Activated CD4-positive, alpha-beta memory T cell treated with anti-CD3 and anti-CD28 coated beads for 36 hours (primary cell): ENCODE measurements at places on chromosomes 12 and 14. TPM values are rescaled to one million over a fixed set of nuclear protein-coding genes. Genes with fewer than 3 reads are reported as not detected.
A peak's percentile ranks its signal among the peaks of the same experiment; 100 is the strongest.

DNA sequence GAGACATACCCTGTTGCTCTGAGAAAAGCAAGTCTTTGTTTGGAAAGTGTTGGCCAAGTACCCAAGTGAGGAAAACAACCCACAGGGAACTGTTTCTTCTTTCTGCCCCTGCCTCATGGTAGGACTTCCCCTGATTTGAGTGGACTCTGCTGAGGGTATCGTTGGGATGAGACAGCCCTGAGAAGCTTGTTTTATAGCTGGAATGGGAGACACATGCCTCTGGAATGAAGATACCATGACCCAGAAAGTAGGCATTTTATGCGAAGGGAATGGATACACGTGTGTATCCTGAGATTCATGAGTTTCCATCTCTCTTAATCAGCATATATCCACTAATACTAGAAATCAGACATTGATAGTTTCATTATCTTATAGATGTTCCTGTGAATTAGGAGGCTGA, 382.3 kb downstream of the ATP23 start:
- H3K27me3 ChIP-seq, result no peaks in the 10 kb centered on the region
- H3K27ac ChIP-seq, result no peak overlapping the region
- no peaks in the 10 kb centered on the region for H3K36me3 ChIP-seq
- DNase-seq, result no peak

GRCh38 chr14:66483322-66483721, 2.8 kb upstream of the CCDC196 start:
- H3K27me3 ChIP-seq, result no peaks in the 10 kb centered on the region
- H3K4me3 ChIP-seq, result no peak overlapping the region
- no peak for DNase-seq

DNA sequence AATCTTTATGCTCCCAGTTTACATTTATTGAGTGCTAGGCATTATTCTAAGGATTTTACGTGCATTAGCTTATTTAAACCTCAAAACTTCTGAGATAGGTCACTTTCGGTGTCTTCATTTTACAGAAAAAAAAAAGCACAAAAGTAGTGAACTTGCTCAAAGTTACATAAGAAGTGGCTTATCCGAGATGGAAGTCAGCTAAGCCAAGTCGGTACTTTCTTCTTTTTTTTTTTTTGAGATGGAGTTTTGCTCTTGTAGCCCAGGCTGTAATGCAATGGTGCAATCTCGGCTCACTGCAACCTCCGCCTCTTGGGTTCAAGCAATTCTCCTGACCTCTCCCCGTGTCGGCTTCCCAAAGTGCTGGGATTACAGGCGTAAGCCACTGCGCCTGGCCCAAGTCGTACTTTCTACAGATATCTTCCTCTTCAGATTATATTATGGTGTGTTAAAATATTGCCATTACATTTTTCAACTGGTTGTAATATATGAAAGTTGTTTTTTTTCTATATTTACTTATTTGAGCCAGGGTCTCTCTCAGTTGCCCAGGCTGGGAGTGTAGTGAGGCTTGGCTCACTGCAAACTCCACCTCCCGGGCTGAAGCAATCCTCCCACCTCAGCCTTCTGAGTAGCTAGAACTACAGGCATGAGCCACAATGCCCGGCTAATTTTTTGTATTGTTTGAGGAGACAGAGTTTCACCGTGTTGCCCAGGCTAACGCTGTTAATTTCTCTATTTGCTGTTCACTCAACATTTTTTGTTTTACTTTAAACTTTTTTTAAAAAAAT, 8.9 kb downstream of the DPPA3 start:
- no peak overlapping the region for H3K4me3 ChIP-seq
- DNase-seq, result no peak
- no peaks in the 10 kb centered on the region for H3K4me1 ChIP-seq
- no peak overlapping the region for H3K27ac ChIP-seq

- H3K4me3 ChIP-seq, result no peak overlapping the region
- no peak for DNase-seq
- H3K27ac ChIP-seq, result no peak overlapping the region
- H3K27me3 ChIP-seq, result no peaks in the 10 kb centered on the region
Observed at GRCh38 chr12:75130811-75131210, 78.8 kb downstream of the KCNC2 start.

- peaks cover 4% of the 10 kb centered on the region for H3K36me3 ChIP-seq
- peaks cover 40% of the 10 kb centered on the region for H3K4me1 ChIP-seq
Observed at GRCh38 chr12:68495336-68496070, 115.2 kb upstream of the RAP1B start.

GRCh38 chr14:103336191-103336590, 2.2 kb downstream of the EIF5 start:
- H3K4me3 ChIP-seq, result peak overlapping the region; percentile 88
- peak overlapping the region; percentile 96 for H3K27ac ChIP-seq
- H3K27me3 ChIP-seq, result peaks cover 1% of the 10 kb centered on the region
- peaks cover 64% of the 10 kb centered on the region for H3K36me3 ChIP-seq
- no peak for DNase-seq
- peaks cover 62% of the 10 kb centered on the region for H3K4me1 ChIP-seq

DNA sequence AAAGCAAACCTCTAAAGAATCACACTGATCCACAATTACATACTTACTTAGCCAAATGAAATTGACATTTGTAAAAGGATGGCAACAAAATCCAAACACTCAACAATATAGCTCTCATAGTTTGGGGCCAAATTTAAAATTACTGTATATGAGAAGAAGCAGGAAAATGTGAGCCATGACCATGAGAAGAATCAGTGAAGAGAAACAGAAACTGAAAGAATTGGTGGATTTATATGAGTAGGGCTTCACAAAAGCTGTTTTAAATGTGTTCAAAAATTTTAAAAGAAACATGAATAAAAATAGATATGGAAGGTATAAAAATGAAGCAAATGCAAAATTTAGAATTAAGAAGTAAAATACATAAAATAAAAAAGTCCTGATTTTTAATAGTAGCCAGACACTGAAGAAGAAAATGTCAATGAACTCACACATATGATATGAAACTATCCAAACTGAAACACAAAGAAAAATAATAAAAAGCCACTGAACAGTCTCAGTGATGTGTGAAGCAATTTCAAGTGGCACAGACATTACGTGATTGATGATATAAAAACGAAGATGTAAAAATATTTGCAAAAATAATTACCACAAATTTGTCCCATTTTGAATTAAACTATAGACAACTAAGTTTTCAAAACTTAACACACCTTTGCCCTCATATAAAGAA, 87.9 kb upstream of the MDGA2 start:
- no peak for DNase-seq
- H3K36me3 ChIP-seq, result no peaks in the 10 kb centered on the region
- H3K4me1 ChIP-seq, result no peaks in the 10 kb centered on the region
- H3K27ac ChIP-seq, result no peak overlapping the region

- H3K27ac ChIP-seq, result no peak overlapping the region
- no peaks in the 10 kb centered on the region for H3K27me3 ChIP-seq
- H3K4me1 ChIP-seq, result peaks cover 25% of the 10 kb centered on the region
- peaks cover 6% of the 10 kb centered on the region for H3K36me3 ChIP-seq
Observed at GRCh38 chr12:92094751-92095161, 50.9 kb downstream of the BTG1 start.

DNA sequence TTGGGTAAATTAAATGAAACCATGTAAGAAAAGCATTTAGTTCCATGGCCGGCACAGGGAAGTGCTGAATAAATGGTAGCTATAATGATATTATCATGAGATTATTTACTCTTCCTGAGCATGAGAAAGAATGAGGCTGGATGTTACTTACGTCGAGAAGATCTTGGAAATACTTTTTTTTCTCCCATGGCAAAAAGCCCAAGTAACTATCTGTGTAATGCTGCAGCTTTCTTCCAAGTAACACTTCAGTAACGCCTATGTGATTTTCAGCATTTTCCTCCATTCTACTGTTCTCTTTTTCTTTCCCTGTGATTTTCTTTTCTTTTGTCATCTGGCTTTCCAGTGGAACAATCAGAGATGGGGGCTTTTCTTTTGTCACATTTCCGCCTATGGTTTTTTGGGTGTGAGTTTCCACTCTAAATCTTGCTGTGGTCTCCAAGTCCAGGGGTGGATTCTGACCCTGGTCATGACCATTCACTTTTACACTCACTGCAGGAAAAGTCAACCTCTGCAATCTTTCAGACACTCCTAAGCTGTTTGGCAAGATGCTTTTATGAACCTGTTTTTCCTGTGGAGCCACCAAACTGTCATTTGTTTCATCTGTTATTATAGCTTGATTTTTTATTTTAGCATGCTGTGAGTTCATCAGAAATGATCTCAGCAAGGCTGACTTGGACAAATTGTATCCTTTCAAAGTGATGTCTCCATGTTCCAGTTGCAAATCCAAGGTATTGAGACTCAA, 25.0 kb upstream of the SYCP3 start:
- no peaks in the 10 kb centered on the region for H3K27me3 ChIP-seq
- H3K36me3 ChIP-seq, result no peaks in the 10 kb centered on the region
- no peak overlapping the region for H3K27ac ChIP-seq

DNA sequence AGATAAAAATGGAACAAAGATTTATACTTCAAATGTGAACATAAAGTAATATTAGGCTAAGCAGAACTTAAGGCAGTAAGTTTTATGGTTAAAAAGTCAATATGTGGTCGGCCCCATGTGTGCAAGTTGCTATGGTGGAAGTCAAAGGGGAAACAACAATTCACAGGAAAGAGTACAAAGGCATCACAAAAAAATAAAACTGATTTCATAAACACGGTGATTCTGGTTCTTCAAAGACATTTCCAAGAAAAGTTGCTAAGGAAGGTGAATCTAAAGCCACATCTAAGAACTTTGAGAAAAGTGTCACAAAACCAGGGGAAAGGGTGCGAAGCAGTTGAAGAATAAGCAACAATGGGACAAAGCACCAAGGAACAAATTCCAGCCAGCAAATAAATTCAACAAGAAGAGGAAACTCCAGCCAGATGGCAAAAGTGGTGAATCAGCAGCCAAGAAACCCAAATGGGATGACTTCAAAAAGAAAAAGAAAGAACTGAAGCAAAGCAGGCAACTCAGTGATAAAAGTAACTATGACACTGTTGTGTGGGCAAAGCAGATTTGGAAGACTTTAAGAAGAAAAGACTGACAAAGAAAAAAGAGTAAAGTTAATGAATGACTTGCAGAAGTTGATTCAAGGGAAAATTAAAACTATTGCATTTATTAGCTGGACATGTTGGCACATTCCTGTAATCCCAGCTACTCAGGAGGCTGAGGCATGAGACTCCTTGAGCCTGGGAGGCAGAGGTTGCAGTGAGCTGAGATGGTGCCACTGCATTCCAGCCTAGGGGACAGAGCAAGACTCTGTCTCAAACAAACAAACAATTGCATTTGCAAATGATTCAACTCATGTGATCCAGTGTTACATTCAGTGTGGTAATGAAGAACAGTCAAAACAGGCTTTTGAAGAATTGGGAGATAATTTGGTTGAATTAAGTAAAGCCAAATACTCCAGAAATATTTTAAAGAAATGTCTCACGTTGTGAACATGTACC, 19.5 kb downstream of the PTGDR start:
- H3K4me3 ChIP-seq, result no peak overlapping the region
- H3K36me3 ChIP-seq, result no peaks in the 10 kb centered on the region
- no peaks in the 10 kb centered on the region for H3K27me3 ChIP-seq
- DNase-seq, result no peak

- peaks cover 13% of the 10 kb centered on the region for H3K36me3 ChIP-seq
- no peaks in the 10 kb centered on the region for H3K4me1 ChIP-seq
- no peak for DNase-seq
- H3K4me3 ChIP-seq, result no peak overlapping the region
Observed at GRCh38 chr12:45336762-45337596, 121.1 kb downstream of the ANO6 start.

- no peaks in the 10 kb centered on the region for H3K27me3 ChIP-seq
- peaks cover 6% of the 10 kb centered on the region for H3K36me3 ChIP-seq
- no peak for DNase-seq
Observed at GRCh38 chr12:64656429-64656828, 46.1 kb downstream of the RASSF3 start.

- no peaks in the 10 kb centered on the region for H3K36me3 ChIP-seq
- H3K27me3 ChIP-seq, result peaks cover 6% of the 10 kb centered on the region
- H3K27ac ChIP-seq, result no peak overlapping the region
- H3K4me1 ChIP-seq, result peaks cover 2% of the 10 kb centered on the region
Observed at GRCh38 chr12:25014961-25015360, 66.1 kb upstream of the BCAT1 start.

GRCh38 chr12:71684081-71684480, 1.8 kb upstream of the TMEM19 start:
- no peaks in the 10 kb centered on the region for H3K27me3 ChIP-seq
- no peak for DNase-seq
- peak overlapping the region; percentile 56 for H3K4me3 ChIP-seq
- peak overlapping the region; percentile 13 for H3K27ac ChIP-seq

The GPN3 gene
- total RNA-seq, result 62.4 TPM

The CHGA gene
- not detected for total RNA-seq

The LRRK2 gene
- 0.21 TPM for total RNA-seq

The BTBD7 gene
- total RNA-seq, result 7.7 TPM

The SLC2A3 gene
- total RNA-seq, result 310 TPM

The IQSEC3 gene
- 0.17 TPM for total RNA-seq

The KRT78 gene
- total RNA-seq, result not detected

The OR11H7 gene
- total RNA-seq, result not detected

The OSGEP gene
- 41.0 TPM for total RNA-seq
